ENCODE measurements at places on chromosomes 1 and 21.

- DNase-seq = peak; percentile 47
These were observed 93.8 kb upstream of the TMPRSS2 start for GRCh38 chr21:41601573-41602368.

- no peak for DNase-seq
These were observed 27.7 kb upstream of the PLEKHM2 start for GRCh38 chr1:15656464-15656863.

- DNase-seq = peak; percentile 14
These were observed 424.5 kb upstream of the DAB1 start for GRCh38 chr1:57848406-57848805.

DNA sequence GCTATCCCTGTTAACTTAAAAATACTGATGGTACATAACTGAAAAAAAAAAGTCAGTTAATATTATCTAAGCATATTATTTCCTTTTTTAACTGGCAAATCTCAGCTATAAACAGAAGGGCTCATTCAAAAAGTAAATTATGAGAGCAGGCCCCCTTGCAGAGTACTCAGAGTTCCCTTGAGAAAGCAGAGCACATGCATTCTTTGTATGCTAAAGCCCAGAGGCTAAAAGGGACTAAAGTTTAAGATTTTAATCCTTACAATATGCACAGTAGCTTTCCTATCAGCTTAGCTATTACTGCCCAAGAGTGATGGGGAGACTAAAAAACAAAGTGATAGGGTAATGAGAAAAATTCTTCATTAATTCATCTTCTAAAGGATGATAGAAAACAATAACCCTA, 18.5 kb downstream of the SLC16A1 start:
- no peak for DNase-seq

DNA sequence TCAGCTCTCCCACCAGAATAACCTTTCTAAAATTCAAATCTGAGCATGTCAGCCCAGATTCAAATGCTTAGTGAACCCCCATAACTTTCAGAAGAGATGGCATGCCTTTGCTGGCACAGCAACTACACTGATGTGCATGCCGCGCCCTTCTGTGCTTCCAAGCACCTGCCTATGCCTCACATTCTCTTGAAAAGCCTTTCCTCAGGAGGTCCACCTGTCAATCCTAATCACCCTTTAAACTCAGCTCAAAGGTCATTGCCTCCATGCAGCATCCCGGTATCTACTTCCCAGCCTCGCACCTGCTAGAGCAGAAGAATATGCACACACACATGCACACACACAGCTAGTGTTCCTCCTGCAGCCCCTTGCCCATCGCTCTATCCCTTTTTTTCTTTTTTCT, 5.2 kb upstream of the S100A2 start:
- no peak for DNase-seq

DNA sequence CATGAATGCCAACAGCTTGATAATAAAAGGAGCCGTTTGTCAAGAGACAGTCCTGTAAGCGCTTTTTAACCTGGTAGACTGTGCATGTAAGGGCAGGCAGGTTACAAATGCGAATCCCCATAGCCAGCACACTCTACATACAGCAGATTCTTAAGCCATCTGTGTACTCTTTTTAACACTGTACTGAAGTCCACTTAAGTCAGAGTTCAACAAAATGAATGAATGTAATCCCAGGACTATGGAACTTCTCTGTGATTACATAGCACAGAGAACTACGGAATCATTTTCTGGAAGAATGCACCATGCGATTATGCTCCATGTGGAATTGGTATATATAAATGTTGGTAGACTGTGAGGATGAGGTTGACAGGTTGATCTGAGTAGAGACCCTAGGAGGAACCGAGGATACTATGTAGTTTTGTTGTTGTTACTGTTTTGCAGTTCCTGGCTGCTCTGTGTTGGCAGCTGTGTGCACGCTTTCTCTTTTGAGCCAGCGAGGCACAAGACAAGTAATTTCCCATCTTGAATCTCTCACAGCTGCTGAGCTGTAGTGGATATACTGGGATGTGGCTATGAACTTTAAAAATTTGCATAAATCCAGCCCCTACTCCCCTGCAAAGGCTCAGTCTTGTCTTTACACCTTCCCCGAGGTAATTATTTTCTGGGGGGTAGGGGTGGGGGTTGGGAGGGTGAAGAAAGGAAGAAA, 21.9 kb downstream of the LRRC8D start:
- DNase-seq = peak; percentile 57

DNA sequence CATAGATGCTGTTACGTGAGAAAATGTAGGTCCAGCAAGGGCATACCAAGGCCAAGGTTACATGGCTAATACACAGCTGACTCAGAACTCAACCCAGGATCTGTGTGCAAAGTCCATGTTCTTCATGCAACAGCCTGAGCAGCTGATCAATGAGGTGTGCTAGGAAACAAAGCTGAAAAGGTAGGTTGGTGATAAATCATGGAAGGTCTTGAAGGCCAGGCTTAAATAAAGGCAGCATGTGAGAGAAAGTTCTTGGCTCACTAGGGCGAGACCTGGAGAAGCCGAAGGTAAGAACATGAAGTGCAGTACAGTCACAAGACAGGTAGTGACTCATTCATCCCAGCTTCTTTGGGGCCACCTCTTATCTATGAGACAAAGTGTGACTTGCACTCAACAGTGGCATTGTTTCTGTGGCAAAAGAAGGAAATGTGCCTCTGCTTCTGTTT, 33.4 kb downstream of the TLR5 start:
- no peak for DNase-seq

GRCh38 chr1:157776971-157777391, at the start of gene FCRL2:
Gene FCRL2 (minus strand): TSS chr1:157777132. CDS start chr1:157777073, 59 bp downstream.
- DNase-seq = no peak

- no peak for DNase-seq
These were observed 65.9 kb upstream of the TIAM1 start for GRCh38 chr21:31409831-31410487.

- peak; percentile 35 for DNase-seq
These were observed 23.2 kb downstream of the C1orf94 start for GRCh38 chr1:34199927-34200326.

DNA sequence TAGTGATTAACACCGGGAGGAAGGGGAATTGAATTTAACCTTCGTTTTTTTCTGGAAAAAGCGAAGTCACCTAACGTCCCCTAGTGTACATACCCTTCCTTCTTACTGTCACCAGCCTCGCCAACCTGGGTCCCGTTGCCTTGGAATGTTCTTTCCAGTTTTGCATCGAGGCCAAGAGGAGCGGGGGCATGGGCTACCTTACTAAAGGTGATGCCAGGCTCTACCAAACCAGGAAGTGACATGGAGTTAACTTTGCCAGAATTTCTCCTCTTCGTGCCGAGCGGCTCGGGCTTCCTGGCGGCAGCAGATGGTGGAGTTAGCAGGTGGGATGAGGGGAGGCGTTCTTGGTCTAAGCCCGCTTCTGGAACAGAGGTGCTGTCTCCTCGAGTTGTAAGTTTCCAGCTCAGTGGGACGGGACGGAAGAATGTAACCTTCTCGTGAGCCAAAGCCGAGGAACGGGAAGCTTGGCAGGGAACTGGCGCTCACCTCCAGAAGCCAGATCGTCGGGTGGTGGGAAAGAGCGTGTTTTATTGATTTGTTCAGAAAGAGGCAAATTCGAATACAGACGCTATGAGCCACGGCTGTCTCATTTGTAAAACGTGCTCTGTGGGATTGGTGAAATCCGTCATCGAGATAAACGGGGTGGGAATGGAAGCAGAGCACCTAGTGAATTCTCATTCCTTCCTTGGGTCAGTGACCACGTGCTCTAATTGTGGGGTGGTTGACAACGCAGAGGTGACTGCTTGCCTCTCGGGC, 486 bp downstream of the NIPAL3 start:
- DNase-seq = peak; percentile 14

DNA sequence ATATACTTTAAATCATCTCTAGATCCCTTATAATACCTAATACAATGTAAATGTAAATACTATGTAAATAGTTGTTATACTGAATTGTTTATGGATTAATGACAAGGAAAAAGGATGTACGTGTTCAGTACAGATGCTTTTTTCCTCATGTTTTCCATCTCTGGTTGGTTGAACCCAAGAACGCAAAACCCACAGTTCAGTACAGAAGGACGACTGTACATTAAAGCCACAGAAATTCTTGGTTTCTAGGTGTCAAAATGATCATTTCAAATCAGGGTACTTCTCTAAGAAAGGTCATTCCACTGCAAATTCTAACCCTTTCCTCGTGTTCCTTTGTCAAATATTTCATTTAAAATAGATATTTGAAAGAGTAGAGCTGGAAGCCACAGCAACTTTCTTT, 158.1 kb downstream of the VAV3 start:
- no peak for DNase-seq

- no peak for DNase-seq
These were observed 54.0 kb upstream of the CNN3 start for GRCh38 chr1:94980582-94981574.

DNA sequence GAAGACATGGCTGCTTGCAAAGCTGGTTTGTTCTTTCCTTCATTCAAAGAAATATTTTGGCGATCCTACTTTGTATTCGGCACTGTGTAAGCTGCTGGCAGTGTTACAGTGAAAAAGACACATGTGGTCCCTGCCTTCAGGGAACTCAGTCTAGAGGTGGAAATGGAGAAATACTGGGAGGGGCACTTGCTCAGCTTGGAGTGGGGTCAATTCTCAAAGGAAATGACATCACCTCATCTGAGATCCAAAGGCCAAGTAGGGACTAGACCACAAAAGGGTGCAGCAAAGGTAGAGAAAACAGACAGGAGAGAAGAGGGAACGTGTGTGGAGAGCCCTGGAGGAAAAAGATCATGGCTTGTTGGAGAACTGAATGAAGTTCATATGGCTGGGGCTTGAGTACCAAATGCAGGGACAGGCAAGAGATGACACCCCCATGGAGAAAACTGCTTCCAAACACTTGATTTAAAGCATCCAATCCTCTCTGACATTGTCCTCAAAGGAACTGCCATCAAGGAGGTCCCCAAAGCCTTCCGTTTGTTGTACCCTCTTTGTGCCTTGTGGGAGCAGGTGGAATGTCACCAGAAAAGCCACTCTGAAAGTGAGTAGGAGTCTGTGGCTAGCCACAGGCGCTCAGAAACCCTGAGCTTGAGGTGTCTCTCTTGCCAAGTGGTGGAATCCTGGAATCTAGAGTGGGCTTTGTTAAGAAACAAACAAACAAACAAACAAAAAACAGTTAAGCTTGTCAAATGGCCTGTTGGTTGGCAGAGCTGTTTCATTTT, 48.3 kb upstream of the TDRD10 start:
- DNase-seq = peak; percentile 75

DNA sequence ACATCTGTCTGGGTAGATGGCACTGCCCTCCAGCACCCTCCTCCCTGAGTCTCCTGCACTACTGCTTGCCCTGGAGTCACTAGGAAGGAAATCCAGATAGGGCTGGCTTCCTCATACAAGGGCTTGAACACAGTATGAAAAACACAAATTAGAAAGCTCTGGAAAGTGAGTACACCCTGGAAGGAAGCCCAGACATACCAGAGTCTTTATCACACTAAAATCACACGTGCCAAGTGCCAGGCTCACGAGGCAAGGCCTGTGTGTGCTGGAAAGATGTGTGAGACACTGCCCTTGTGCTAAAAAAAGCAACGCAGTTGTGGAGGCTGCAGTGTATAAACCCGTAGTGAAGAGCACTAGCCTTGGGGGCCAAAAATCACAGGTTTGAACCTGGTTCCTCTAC, 28.3 kb upstream of the S100A7 start:
- DNase-seq = no peak

GRCh38 chr1:178945763-178946266, 74.9 kb upstream of the ANGPTL1 start:
- DNase-seq = peak; percentile 73

DNA sequence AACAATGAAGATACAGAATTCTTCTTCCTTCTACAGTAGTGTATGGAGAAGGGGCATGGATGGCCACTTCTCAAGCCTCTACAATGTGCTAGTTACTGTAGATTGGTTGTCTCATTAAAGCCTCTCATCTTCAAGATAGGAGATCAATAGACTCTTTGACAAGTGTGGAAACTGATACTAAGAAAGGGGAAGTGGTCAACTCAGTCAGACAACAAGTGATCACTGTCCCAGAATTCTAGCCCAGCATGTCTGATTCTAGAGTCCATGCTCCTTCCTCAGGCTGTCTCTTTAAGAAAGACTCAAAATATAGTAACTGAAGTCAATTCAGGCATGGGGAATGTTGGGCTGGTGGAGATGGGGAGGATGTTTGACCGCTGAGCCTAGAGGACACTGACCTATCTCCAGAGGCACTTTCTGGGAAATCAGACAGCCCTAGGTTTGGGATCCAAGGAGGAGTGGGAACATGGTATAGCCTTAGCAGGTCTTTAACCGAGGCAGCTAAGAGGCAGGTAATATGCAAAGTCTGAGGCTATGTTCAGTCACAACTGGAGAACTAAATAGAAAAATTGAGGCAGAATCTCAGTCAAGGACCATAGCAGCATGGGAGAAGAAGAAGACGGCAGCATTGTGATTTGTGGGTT, 39.3 kb upstream of the EYA3 start:
- no peak for DNase-seq

- no peak for DNase-seq
These were observed 16.1 kb upstream of the TMEM183A start for GRCh38 chr1:202991112-202991511.

DNA sequence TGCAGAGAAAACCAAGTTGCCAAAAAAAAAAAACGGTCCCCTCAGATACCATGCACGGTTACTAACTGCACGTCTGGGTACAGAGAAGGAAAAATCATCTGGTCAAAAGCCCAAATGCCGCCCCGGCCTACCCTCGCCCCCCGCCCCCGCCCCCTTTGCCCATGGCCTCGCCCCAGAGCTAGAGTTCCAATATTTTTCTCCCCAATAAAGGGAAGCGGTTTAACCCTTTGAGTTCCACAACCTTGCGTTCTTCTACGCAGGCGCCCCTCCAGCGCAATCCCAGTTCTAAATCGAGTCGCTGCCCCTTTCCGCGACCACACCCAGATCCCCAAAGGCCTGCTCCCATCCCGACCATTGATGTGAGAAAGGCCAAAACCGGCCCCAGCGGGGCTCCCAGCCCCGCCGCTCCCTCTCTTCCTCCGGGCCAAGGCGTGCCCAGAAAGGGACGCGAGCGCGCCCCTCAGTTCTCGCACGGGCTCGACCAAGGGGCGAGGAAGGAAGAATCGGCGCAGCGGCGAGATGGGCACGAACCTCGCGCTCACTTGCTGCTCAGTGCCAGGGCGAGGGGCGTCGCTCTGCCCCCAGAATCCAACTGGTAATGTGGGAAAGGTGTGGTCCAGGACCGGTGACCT, 797 bp downstream of the WDR47 start:
- DNase-seq = peak; percentile 41

- no peak for DNase-seq
These were observed 88.2 kb upstream of the GRIK1 start for GRCh38 chr21:30027986-30028385.

- DNase-seq = peak; percentile 20
These were observed 20.6 kb downstream of the ABCD3 start for GRCh38 chr1:94438692-94439276.
